IMR-90 (cell line): ENCODE measurements at places on chromosomes 4 and X. TPM values are rescaled to one million over a fixed set of nuclear protein-coding genes. Genes with fewer than 3 reads are reported as not detected.

The CTAG2 gene
- 42.5 and 59.8 TPM in 2 replicates for polyA plus RNA-seq

The SATL1 gene
- polyA plus RNA-seq, result not detected in 2 replicates

GRCh38 chrX:9786798-9787635 lies 788 bp downstream of the SHROOM2 start:
- DNase-seq, result no peak
- H3K27ac ChIP-seq, result no peak overlapping the region
- peaks cover 19% of the 10 kb centered on the region for H3K27me3 ChIP-seq
- no peaks in the 10 kb centered on the region for H3K36me3 ChIP-seq
- peak overlapping the region; percentile 87 for H3K4me3 ChIP-seq

DNA sequence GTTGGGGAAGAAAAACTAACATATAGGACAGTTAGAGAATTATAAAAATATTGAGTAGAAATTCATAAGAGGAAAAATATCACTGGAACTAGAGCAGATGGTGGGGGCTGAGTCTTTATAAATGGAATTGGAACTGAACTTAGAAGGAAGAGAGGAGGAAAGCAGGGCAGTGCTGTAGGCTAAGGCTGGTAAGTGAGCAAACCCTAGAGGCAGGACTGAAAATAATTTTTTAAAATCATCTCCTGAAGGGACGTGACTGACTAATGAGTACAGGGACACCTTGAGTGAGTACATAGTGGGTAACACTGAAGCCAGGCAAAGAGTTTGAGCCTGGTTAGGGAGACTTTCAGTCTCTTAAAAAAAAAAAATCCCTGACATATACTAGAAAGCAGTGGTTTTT lies 63.3 kb downstream of the GALNT7 start:
- H3K27ac ChIP-seq, result no peak overlapping the region
- H3K4me1 ChIP-seq, result no peaks in the 10 kb centered on the region

DNA sequence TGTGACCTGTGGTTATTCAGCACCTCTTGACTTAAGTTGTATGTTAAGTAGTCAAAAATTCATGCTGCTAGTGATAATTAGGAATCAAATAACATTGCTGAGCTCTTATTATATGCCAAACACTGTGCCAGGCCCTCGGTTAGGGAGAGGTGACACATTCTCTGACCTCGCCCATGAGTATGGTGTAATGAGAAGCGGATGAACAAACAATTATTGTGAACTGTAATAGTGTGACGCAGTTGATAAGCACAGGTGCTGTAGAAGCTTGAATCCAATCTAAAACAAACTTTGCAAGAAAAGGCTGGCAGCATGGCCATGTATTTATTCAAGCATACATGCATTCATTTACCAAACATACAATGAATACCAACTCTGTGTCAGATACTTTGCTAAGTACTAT lies 303.5 kb upstream of the HS3ST1 start:
- H3K27me3 ChIP-seq, result no peaks in the 10 kb centered on the region
- H3K27ac ChIP-seq, result no peak overlapping the region
- H3K36me3 ChIP-seq, result no peaks in the 10 kb centered on the region
- no peak for DNase-seq

GRCh38 chr4:142355421-142355930 lies 490.6 kb downstream of the INPP4B start:
- no peak overlapping the region for H3K4me3 ChIP-seq
- DNase-seq, result no peak
- H3K36me3 ChIP-seq, result no peaks in the 10 kb centered on the region
- no peak overlapping the region for H3K27ac ChIP-seq

GRCh38 chrX:7514871-7515599 lies 327.9 kb upstream of the VCX start:
- no peak overlapping the region for H3K27ac ChIP-seq
- H3K4me1 ChIP-seq, result no peaks in the 10 kb centered on the region
- DNase-seq, result no peak
- H3K4me3 ChIP-seq, result no peak overlapping the region

- no peaks in the 10 kb centered on the region for H3K36me3 ChIP-seq
- H3K4me3 ChIP-seq, result no peak overlapping the region
- no peak overlapping the region for H3K27ac ChIP-seq
- no peaks in the 10 kb centered on the region for H3K27me3 ChIP-seq
- peak; percentile 18 for DNase-seq
These were observed 39.7 kb downstream of the TRIM61 start for GRCh38 chr4:164937576-164938270.

- peaks cover 3% of the 10 kb centered on the region; the same call in 1 of the 2 replicates for H3K4me1 ChIP-seq
- H3K27ac ChIP-seq, result peak overlapping the region; percentile 14
- H3K4me3 ChIP-seq, result peak overlapping the region; percentile 74
- no peaks in the 10 kb centered on the region for H3K36me3 ChIP-seq
- peak; percentile 9 for DNase-seq
- no peaks in the 10 kb centered on the region for H3K27me3 ChIP-seq
These were observed 648 bp upstream of the MSMO1 start for GRCh38 chr4:165326831-165327210.

DNA sequence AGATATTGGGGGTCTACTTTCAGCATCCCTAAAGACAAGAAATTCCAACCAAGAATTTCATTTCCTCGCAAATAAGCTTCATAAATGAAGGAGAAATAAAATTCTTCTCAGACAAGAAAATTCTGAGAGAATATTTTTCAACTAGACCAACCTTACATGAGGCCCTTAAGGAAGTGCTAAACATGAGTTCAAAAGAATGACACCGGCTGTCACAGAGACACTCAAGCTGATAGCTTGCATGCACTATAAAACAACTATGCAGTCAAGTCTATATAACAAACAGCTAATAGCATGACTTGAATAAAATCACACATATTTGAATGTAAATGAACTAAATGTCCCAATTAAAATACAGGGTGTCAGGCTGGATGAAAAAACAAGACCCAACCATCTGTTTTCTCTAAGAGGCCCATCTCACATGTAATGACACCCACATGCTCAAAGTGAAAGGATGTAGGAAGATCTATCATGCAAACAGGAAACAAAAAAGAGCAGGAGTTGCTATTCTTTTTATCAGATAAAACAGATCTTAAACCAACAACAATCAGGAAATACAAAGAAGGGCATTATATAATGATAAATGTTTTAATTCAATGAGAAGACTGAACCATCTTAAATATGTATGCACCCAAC lies 27.2 kb downstream of the FAAH2 start:
- H3K36me3 ChIP-seq, result no peaks in the 10 kb centered on the region
- H3K27me3 ChIP-seq, result no peaks in the 10 kb centered on the region

- no peak overlapping the region for H3K4me3 ChIP-seq
- DNase-seq, result peak; percentile 6
- no peak overlapping the region for H3K27ac ChIP-seq
- no peaks in the 10 kb centered on the region for H3K36me3 ChIP-seq
These were observed 25.4 kb downstream of the MBNL3 start for GRCh38 chrX:132463411-132463810.

DNA sequence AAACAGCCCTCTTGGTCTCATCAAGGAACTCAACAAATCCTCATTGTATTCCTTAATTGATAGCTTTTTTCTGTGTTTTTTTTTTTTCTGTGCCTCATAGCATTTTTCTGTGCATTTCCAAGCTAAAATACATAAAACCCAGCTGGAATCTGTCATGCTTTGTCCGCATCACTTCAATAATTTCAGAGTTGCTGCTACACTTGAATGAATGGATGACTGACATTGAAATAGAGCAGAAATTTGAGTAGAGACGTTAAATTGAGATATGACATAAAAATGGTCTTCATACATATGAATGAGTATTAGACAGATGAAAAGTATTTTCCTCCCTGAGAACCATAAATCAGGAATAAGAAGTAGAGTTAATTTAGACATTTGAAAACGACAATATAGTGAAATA lies 593.2 kb downstream of the TMA16 start:
- no peaks in the 10 kb centered on the region for H3K36me3 ChIP-seq
- H3K4me3 ChIP-seq, result no peak overlapping the region
- no peak for DNase-seq
- H3K27me3 ChIP-seq, result no peaks in the 10 kb centered on the region

GRCh38 chrX:47047989-47048388 lies 30.3 kb upstream of the RGN start:
- H3K36me3 ChIP-seq, result no peaks in the 10 kb centered on the region
- H3K27me3 ChIP-seq, result no peaks in the 10 kb centered on the region
- H3K4me3 ChIP-seq, result no peak overlapping the region
- no peaks in the 10 kb centered on the region for H3K4me1 ChIP-seq
- DNase-seq, result peak; percentile 35
- no peak overlapping the region for H3K27ac ChIP-seq

DNA sequence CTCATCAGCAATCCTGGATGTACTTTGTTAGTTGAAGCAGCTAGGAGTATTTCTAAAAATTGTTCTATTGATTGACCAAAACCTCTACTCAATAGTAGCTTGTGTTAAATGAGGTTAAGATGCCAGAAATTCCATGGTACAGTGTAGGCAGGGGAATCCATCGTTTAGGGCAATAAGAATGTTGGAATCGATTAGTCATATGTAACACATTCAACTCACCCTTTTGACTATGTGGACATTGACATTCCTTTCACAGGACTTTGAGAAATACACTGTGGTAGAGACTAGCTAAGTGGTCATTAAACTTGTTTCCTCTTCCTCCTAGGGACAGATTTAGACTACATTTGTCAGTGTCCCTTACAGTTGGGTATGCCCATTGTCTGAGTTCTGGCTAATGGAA lies 40.2 kb downstream of the KDM5C start:
- no peaks in the 10 kb centered on the region; the same call in 1 of the 2 replicates for H3K4me1 ChIP-seq
- H3K4me3 ChIP-seq, result no peak overlapping the region
- H3K27ac ChIP-seq, result no peak overlapping the region
- peak; percentile 65 for DNase-seq

DNA sequence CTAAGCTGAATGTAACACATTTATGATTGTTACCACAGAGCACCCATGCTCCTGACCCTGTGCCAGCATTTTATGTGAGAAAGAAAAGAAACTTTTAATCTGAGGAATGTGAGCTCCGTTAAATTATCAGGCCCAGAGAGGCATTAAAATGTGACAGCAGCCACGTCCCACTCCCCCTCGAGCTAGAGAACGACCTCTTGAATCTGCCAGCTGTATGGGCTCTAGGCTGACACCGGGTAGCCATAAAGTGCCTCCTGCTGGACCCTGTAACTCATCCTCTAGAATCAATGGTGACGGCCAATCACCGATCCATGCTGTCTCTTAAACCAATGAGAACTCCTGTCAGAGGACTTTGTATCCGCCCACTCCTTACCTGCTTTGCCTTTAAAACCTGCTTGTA lies 110.2 kb upstream of the ADRA2C start:
- no peak for DNase-seq
- peaks cover 8% of the 10 kb centered on the region; the same call in 1 of the 2 replicates for H3K4me1 ChIP-seq
- no peaks in the 10 kb centered on the region for H3K36me3 ChIP-seq
- H3K27ac ChIP-seq, result no peak overlapping the region

DNA sequence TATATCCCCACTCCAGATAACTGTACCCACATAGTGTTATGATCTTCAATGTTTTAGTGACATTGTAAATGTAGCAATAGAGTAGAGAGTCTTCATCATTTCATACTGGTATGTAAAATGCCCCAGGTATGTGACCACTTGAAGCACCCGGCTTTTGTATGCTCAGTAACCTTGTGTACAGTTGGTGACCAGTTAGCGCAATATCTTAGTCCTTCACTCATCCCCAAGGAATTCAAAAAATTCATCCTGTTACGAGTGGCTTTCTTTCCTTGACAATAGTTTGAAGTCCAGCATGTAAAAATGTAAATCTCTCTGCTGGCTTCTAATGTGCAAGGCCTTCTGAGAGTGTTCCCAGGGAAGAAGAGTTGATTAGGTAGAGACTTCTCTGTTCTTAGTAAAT lies 145.6 kb downstream of the ARX start:
- peaks cover 4% of the 10 kb centered on the region; the same call in 1 of the 2 replicates for H3K4me1 ChIP-seq
- H3K36me3 ChIP-seq, result no peaks in the 10 kb centered on the region
- H3K27me3 ChIP-seq, result no peaks in the 10 kb centered on the region
- DNase-seq, result peak; percentile 67

- H3K4me3 ChIP-seq, result no peak overlapping the region
- H3K4me1 ChIP-seq, result no peaks in the 10 kb centered on the region
- no peak overlapping the region for H3K27ac ChIP-seq
- H3K36me3 ChIP-seq, result peaks cover 8% of the 10 kb centered on the region; the same call in 1 of the 2 replicates
- no peaks in the 10 kb centered on the region for H3K27me3 ChIP-seq
These were observed 24.8 kb downstream of the IL13RA1 start for GRCh38 chrX:118751950-118752783.

DNA sequence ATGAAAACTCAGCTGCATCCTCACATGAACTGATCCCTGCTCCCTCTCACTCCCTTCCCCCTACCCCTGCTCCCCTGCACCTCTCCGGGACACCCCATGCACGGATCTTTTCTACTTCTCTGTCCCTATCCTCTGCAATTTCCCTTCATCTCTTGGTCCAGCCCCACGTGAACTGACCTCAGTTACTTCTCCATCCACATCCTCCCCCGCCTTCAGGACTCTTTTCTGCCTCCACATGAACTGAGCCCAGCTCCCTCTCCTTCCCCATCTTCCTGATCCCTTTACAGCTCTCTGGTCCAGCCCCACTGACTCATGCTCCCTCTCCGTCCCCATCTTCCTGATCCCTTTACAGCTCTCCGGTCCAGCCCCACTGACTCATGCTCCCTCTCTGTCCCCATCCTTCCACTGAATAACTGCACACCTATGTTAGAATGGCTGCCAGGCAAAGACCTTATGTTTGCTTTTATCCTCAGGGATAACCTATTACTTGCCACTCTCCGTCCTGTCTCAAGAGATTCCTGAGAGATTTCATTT lies 5.6 kb downstream of the CETN2 start:
- no peaks in the 10 kb centered on the region for H3K27me3 ChIP-seq
- H3K4me1 ChIP-seq, result peaks cover 3% of the 10 kb centered on the region; the same call in 1 of the 2 replicates
- no peak overlapping the region for H3K27ac ChIP-seq

GRCh38 chrX:23815376-23815775 lies 32.4 kb downstream of the SAT1 start:
- no peak overlapping the region for H3K4me3 ChIP-seq
- H3K27ac ChIP-seq, result no peak overlapping the region
- no peaks in the 10 kb centered on the region; the same call in none of the 2 replicates for H3K27me3 ChIP-seq
- no peaks in the 10 kb centered on the region for H3K4me1 ChIP-seq
- H3K36me3 ChIP-seq, result no peaks in the 10 kb centered on the region
- no peak for DNase-seq

DNA sequence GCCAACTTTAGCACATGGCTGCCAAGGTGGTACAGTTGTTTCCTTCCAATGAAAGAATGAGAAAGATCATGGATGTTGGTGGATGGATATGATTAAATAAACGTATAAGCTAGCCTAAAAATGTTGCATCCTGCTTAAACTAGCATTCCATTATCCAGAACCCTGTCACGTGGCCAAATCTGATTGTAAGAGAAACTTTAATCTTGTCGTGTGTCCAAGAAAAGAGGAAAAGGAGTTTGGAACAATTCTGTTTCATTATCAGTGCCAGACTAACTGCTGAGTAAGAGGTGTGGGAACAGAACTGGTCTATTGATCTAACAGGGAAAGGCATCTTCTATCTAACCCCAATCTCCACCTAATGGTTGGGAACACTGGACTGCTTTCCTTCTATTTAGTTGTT lies 325.2 kb upstream of the BMP3 start:
- no peaks in the 10 kb centered on the region for H3K27me3 ChIP-seq
- no peak for DNase-seq
- no peaks in the 10 kb centered on the region for H3K4me1 ChIP-seq
- no peak overlapping the region for H3K27ac ChIP-seq
- no peaks in the 10 kb centered on the region for H3K36me3 ChIP-seq
- H3K4me3 ChIP-seq, result no peak overlapping the region

DNA sequence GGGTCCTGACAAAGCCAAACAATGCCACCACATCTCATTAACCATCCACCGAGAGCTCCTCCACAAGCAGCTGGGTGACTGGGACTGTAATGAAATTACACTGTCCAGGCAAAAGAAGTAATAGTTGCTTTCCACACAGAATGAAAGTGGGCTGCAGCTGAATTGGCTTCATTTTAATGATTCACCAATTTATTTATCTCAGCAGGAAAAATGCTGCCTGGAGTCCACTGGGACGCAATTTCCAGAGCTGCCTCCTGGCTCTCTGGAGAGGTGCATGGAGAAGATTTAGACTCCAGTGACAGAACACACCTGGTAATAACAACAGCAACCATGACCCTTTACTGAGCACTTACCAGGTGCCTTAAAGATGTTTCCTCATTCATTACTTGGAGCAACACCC lies 226.7 kb downstream of the LDB2 start:
- H3K36me3 ChIP-seq, result no peaks in the 10 kb centered on the region
- no peak for DNase-seq
- H3K4me3 ChIP-seq, result no peak overlapping the region
- H3K27me3 ChIP-seq, result no peaks in the 10 kb centered on the region
